Fibroblast of upper back skin (primary cell): ENCODE measurements at places on chromosomes 13 and 19.

GRCh38 chr13:87671753-87672605 lies 808 bp downstream of the SLITRK5 start:
- no peak for DNase-seq

- no peak for DNase-seq
These were observed 83.8 kb downstream of the CRYL1 start for GRCh38 chr13:20441879-20442278.

DNA sequence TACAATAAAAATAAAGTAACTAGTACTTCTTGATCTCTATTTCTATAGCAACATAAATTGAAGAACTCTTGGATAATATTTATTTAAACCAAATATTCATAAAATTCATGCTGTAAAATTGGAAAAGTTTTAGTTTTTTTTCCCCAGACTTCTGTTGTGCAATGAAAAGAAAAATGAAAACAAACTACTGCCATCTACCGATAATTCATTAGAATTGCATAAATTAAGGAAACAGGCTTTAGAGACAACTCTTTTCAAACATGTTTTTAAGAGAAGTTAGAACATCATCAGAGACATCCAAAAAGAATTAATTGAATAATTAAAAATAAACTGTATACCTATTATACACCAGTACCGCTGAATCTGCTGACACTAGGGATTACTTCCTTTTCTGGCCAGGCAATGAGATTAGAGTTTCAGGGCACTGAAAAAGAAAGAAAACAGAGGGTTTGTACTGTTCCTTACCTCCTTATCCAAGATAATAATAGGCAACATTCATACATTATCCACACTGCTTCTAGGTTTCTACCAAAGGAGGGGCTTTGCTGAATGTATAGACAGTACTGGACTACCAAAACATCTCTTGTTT lies 4.9 kb downstream of the CCDC122 start:
- peak; percentile 30 for DNase-seq

DNA sequence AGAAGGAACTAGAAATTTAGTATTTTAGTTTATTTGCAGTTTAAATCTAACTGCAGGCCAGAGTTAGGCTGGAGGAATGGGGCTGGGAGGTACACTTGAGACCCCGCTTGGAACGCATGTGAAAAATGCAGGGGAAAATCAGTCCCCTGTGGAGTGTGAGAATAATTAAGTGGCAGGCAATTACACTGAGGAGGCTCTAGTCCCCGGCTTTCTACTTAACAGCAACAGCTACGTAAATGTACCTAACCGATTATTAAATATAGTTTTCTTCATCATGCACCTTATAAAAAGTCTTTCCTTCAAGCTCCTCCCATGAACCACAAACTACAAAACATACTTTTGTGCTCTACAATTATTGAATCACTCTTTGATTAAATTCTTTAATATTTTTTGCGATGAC lies 804 bp downstream of the ZNF708 start:
- peak; percentile 2 for DNase-seq

- peak; percentile 35 for DNase-seq
These were observed 30.6 kb upstream of the ATP1A3 start for GRCh38 chr19:42024622-42025111.

DNA sequence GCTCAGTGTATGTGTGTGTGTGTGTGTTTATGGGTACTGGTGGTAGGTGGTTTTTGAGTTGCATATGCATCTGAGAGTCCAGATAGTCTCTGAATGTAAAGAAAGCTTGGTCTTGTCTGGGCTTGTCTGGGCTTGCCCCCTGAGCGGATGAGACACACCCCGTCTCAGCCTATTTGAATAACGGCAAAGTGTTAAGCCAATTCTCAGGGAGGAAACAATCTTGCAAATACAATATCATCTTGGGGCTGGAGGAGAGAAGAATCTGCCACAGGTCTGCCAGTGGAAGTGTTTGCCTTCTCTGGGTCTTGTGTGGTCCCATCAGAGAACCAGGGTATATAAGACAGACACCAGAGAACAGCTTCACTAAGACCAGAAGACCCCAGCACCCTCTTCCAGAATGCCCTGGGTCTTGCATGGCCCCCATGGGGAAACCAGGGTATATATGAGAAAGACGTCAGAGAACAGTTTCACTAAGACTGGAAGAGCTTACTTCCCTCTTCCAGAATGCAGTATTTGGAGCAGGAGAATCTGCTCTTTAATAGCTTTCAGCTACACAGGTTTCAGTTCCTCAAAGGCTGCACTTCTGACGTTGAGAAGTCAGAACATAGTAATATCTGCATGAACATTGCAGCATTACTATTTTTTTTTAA lies 13.3 kb downstream of the CD70 start:
- DNase-seq = no peak

GRCh38 chr19:41248895-41249294 lies 15.3 kb upstream of the HNRNPUL1 start:
- DNase-seq = no peak

DNA sequence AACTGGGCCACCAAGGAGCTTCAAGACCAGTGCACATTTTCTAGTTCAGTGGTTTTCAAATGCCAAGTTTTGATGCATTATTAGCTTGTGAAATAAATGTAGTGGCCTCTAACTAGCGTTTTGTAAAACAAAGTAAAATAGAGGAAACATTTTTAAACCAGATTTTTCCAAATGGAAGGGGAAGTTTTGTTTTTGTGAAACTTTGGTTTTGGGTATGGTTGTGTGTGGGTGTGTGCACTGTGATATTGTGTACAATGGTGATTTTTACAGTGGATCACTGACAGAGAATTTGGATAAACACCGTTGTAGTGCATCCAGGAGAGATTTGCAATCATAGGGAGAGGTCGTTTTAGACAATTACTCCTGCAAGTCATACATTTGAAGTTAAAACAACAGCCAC lies 108.9 kb downstream of the SLC7A1 start:
- DNase-seq = no peak

- DNase-seq = peak; percentile 72
These were observed 342.6 kb downstream of the MZT1 start for GRCh38 chr13:72384879-72385278.

DNA sequence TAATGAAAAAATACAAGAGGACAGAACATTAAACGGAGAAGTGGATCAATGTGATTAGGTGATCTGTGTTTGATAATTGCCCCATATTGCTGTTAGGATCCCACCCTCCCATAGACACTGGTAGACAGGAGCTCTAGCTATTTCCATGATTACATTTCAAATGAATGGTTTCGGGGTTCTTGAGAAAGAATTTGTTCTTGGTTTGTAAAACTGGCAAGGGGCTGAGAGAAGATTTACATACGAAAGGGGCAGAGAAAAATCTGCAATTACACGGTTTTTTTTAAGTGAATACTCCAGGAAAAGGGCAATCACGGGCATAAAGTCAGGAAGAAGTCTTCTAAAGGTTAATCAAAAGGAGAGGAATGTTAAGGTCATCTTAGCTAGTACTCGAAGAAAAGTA lies 2125.7 kb upstream of the PCDH20 start:
- DNase-seq = no peak

- DNase-seq = no peak
These were observed 12.4 kb downstream of the NOSIP start for GRCh38 chr19:49567861-49568441.

- DNase-seq = peak; percentile 31
These were observed 36.8 kb downstream of the INSR start for GRCh38 chr19:7257148-7258040.

- peak; percentile 47 for DNase-seq
These were observed 30.0 kb downstream of the TSSK6 start for GRCh38 chr19:19485161-19485997.
